Left ventricle myocardium inferior (tissue), 1 donor: ENCODE measurements at places on chromosomes 12 and 14.

GRCh38 chr12:29907461-29907860 lies 123.7 kb upstream of the TMTC1 start:
- no peak for DNase-seq

DNA sequence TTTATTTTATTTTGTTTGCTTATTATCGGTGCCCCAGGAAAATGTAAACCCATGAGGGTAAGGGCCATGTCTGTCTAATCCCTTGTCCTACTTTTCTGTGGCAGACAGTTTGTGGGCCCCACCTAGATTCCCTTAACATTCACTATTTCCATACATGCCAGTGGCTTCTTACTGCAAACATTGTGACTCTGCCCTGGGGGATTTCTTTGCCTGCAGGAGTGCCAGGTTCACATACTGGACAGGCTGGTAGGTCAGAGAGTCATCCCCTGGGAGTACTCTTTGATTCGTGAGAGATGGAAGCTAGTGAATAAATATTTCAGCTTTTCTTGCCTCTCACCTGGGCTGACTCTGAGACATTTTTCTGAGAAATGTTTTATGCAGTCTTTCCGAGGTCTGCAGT lies 122.8 kb upstream of the TBX5 start:
- no peak for DNase-seq

- no peak for DNase-seq
These were observed 84.6 kb downstream of the TXNDC16 start for GRCh38 chr14:52467515-52468266.

- DNase-seq: no peak
These were observed 77.3 kb downstream of the EMP1 start for GRCh38 chr12:13273850-13274249.

DNA sequence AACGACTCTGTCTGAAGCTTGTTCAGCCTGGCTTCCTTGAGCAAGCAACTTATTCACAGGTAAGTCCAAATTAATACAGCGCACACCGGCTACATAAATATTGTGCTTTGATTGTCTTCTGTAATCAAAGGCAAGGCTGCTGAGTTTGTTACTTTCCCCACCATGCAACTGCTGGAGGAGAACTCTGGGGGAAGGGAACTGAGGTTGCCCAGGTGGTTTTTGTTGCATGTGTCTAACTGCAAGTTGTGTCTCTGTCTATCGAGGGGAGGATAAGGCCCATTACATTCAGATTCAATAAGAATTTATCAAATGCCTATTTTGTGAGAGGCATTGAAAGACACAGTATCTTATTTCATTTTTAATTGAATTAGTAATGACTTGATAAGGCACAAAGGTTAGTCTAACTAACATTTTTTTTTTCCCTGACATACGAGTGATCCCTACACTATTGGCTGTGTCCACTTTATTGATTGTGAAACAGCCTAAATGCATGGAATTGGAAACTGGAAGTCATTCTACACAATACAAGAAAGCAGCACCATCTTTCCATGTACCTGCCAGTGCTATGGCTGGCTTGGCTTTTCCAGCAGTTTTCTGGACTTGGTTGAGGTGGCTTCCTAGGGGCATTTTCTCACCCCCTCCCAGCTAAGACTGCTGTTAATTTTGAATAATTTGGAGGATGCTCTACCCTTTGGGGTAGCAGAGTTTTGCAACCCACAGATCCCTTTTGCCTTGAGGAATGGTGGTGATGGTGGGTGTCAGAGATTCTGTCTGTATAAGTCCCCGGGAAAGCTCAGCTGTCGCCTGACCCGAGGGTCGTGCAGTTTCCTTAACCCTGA lies 951 bp upstream of the CHST11 start:
- no peak for DNase-seq

DNA sequence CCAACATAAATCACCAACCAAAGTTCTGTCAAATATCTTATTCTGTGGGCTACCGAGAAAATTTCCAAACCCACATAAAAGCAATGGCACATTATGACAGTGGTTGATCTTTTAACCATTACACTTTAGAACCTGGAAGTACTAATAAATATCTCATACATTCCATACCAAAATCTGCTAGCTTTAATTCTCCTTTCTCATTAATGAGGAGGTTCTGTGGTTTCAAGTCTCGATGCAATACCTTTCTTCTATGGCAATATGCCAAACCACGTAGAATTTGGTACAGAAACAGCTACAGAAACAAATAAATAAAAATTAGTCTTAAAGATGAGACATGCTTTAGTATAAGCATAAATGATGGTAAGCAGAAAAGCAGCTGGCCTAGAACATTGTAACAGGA lies 100.7 kb downstream of the ELK3 start:
- DNase-seq: no peak

DNA sequence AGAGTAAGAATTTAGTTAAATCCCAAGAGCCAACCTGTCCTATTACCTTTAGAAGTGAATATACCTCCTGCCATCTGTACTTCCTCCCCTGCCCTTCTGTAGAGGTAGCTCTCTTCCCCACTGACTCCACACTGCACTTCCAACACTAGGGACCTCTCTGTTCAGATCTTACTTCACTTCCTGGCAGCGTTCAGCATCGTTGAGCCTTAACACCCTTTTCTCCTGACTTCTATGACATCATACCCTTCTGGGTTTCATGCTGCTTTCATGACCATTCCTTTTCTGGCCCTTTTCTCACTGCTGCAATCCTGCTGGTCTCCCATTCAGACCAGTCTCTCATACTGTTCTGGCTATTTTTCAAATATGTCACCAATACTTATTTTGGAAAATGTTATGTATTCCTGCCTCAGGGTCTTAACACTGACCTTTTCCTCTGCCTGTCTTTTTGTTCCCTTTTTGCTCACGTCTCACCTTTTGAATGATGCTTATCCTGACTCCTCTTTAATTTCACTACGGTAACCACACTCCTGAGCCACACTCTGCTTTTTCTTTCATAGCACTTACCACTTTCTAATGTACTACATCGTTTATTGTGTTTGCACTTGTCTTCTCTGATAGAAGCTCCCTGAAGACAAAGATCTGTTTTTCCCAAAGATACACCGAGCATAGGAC lies 67.6 kb downstream of the PLEKHA5 start:
- no peak for DNase-seq

- no peak for DNase-seq
These were observed 329.3 kb upstream of the DCN start for GRCh38 chr12:91511795-91512420.
